ENCODE measurements at places on chromosomes 7 and 10.

GRCh38 chr7:80132594-80132993, 2.0 kb upstream of the GNAI1 start:
- no peak for DNase-seq

DNA sequence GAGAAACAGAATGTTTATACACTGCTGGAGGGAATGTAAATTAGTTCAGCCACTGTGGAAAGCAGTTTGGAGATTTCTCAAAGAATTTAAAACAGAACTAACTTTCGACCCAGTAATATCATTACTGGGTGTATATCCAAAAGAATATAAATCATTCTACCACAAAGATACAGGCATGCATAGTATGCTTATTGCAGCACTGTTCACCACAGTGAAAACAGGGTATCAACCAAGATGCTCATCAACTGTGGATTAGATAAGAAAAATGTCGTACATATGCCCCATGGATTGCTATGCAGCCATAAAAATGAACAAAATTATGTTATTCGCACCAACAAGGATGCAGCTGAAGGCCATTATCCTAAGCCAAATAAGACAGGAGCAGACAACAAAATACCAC, 343.1 kb upstream of the KCND2 start:
- DNase-seq, result no peak

GRCh38 chr10:78576276-78576675, 492.5 kb upstream of the ZMIZ1 start:
- DNase-seq, result no peak

GRCh38 chr10:92111336-92111939, 179.4 kb downstream of the CPEB3 start:
- no peak for DNase-seq

DNA sequence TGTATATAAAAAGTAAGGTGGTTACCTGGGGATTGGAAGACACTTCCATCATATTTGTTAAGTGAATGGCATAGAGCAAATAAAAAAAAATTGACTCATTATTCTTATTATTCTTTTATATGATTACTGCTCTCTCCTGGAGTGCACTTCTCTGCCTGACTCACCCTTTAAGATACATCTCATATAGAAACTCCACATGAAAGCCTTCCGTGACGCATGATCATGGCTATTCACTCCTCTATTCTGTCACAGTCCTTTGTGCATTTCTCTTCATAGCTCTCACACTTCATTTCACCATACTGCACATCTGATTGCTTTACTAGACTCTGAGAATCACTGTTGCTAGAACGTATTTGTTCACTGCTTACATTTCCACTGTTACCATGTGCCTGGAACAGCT, 597.3 kb downstream of the CNTNAP2 start:
- DNase-seq, result no peak

DNA sequence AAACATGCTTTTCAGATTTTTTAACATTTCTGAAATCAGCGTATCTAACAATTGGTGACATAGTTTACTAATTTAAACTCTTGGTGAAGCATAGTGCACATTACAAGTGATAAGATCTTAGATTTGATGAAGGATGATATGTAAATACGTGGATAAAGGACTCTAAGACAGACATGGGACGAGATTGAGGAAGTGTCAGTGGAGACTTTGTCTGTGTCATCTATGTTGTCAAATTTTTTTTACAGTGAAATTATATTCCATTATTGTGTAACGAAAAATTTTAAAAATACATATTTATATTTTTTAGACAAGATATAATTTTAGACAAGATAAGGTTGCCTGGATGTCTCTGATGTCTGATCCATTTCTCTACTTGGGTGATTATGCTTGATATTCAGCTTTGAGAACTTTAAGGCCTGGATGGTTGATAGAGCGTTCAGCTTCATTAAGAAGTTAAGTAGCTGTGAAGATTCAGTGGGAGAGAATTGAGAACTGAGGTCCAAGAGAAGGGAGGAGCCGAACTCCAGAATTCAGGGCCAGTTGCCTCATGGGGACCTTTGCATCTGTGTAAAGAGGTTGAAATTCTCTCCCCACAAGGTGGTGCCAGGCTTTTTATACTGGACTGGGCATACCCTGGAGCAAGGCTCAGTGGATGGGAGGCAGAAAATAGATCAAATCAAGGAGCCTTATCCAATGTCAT, 62.7 kb downstream of the KAT6B start:
- DNase-seq, result no peak

GRCh38 chr10:110432814-110433565, 64.7 kb upstream of the DUSP5 start:
- DNase-seq, result no peak

GRCh38 chr7:16098058-16098457, 323.3 kb downstream of the CRPPA start:
- no peak for DNase-seq

GRCh38 chr7:36939816-36940215, 215.5 kb upstream of the AOAH start:
- no peak for DNase-seq

DNA sequence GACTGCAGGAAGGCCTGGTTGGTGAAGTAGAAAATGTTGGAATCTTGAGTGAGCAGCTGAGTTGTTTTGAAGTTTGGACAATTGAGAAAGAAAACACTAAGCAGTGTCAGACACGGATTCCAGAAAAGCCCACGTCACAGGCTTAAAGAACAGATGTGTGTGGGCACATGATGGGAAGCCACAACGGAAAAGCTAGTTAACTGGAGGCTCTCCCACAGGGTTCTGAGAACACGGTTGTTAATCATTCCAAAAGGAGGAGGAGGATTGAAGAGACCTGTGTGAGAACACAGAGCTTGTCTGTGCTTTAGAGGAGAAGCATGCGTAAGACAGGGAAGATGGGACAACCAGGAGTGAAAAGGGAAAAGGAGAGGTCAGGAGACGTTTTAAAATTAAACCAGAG, 42.6 kb downstream of the SHH start:
- peak; percentile 79 for DNase-seq

GRCh38 chr10:61061923-61062504, 118.0 kb upstream of the RHOBTB1 start:
- no peak for DNase-seq

DNA sequence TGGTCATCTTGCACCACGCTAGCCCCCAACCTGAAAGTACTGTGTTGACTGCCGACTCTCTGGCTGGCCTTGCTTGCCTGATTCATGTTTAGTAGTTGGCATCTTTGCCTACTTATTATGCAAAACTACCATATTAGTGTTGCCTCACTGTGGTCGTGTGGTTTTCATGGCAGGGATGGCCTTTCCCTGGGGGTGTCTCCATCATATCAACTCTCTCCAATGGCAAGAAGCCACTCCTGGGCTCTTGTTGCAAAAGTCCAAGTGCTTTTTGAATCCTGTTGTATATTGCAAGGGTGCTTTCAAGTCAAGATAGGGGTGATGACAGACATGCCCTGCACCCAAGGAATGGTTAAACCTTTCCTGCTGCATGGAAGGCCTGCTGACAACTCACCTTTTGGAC, 39.4 kb downstream of the ABLIM1 start:
- DNase-seq, result no peak

- no peak for DNase-seq
These were observed 182.4 kb downstream of the PLXNA4 start for GRCh38 chr7:132393789-132394261.

GRCh38 chr7:148507787-148508186, 82.8 kb upstream of the C7orf33 start:
- no peak for DNase-seq

DNA sequence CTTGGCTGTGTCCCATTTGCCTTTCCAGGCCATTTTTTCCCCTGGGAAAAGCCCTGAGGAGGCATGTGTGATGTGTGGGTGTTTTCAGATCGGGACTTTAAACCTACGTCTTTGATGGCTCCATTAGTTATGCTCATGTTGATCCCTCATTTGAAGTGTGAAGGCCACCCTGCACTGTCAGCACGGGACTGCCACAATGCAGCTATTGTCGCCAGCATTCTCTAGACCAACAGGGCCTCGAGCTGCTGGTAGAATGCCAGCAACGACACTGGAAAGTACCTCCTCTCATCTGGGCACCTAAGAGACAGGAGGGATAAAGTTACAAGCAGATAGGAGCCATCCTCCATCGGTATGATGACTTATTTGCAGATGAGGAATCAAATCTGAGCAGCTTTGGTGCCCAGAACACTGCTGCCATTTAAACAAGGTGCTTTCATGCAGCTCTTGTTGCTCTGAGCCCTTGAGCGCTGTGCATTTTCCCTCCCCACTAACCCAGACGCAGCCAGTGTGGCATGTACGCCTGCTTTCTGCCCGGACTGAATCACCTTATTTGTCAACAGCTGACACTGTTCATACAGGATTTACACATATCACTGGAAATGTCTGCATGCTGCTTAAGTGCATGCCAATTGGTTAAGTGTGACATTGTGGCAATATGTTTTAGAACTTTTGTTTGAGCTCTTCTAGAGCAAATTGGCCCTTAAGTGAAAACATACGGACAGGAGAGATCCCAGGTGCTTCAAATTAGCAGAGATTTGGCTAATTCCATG, 175.0 kb upstream of the PITRM1 start:
- DNase-seq, result peak; percentile 11

- DNase-seq, result no peak
These were observed 84.7 kb downstream of the PTPRZ1 start for GRCh38 chr7:121957626-121958025.

DNA sequence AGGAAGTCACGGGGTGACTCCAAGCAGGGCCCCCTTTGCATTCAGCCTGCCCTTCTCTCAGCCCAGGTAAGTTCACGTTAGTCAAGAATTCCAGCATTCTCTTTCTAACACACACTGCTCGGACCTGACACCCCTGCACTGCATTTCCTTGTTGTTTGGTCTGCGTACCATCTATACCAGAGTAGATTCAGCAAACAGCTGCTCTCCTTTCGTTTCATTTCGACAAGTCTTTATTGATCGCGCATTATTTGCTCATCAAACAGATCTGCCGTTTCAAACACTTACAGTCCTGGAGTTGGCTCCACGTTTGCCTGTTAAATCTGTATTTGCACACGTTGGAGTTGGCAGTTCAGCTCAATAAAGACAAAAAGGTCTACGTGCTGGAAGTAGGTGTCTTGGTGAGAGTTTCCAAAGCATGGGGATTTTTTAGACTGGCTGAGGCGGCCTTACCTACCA, 495.1 kb downstream of the RPS24 start:
- DNase-seq, result no peak

DNA sequence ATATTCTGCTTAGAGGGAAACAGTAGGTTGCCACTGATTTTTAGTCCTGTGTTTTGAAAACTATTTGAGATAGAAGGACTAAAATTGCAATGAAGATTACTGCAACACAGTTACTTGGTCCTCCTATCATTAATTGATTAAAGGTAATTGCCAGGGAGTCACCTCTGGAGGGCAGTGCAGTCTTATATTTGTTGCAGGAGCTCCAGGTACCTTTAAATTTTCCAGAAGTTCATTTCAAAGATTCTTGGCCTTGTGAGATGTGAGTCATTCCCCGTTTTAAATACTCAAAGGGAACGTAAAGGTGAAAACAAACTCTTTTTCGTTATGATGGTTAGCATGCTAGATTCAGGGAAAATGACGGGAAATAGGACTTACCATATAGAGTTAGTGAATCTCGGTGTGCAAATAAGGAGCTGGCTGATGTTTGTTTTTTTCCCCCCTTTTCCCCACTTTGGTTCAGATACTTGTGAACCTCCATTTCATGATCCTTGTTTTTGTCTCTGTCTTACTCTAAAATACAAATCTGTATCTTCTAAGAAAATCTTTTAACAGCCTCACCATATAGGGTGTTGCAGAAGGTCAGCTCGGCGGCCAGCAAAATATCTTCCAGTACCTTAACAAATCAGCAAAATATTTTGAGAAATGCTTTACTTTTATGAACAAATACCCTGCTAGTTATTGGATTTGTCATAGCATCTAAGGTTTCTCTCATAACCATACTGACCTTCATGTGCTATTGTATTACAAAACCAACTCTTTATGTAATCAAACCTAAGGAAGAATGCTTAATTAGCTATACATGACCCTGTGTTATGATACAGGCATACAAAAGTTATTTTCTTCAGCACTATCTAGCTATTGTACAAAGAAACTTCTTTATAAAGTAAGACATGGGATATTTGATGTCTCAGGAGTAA, 143.0 kb upstream of the HDAC9 start:
- DNase-seq, result peak; percentile 54

GRCh38 chr7:152522571-152523067, 86.8 kb upstream of the KMT2C start:
- DNase-seq, result peak; percentile 8

DNA sequence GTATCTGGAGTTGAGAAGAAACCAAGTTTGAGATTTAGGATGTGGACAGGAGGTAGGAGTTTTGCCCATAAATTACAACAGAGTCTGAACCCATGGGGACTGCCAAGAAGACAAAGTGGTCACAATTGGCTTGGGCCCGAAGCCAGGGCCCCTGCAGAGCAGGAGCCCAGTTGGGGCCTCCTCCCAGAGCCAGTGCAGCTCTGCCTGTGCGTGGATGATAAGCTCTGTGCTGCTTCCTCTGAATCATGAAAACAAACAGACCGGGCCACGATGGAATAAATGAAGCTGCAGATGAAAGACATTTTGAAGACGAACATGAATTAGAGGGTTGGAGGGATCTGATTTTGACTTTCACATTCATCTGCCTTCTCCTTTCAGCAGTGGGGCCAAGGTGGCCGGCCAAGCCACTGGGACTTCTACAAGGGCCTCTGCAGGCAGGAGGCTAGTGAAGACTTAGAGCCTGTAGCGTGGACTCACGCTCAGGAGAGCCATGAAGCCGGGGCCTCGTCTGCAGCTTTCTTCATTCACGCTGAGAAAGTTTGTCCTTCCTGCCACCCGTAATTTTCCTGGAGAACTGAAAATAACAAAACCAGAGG, 156.8 kb upstream of the LYZL1 start:
- peak; percentile 28 for DNase-seq

GRCh38 chr10:4242561-4243035, 457.6 kb upstream of the KLF6 start:
- DNase-seq, result peak; percentile 83

- no peak for DNase-seq
These were observed 556.3 kb downstream of the GRM8 start for GRCh38 chr7:126696256-126697038.

DNA sequence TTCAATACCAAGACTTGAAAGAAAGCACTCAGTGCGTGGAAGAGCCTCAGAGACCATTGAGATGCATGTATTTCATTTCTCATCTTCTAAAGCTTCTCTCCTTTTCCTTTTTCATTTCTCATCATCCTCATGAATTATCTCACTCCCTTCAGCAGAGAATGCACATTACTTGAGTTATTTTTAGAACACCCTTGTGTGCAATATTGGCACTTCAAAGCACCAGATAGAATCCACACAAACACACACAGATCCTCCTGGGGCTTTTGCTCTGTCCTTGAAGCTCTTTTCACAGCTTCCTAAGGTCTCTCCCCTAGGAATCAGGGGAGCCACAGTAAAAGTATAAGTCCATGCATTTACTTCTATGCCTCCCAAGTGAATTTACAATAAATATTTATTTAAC, 18.3 kb downstream of the DGKI start:
- DNase-seq, result no peak

- DNase-seq, result no peak
These were observed 39.1 kb upstream of the GNAI1 start for GRCh38 chr7:80095545-80095944.

DNA sequence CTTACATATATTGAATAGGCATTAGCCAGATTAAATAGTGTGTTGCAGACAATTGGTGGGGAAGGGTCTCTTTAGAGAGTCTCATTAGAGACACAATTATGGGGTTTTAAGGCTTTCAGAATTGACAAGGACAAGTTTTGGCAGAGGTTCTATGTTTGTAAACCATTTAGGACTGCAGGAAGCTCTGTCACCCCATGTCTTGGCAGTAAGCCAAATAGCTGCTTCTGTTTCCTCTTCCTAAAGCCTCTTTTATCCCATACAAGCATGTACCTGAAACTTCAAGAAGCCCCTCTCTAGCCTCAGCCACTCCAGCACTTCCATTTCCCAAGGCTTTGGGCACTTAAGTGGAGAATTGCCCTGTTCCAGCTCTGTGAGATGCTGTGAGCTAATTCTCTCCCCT, 21.8 kb upstream of the LRRC4 start:
- DNase-seq, result no peak
